Stimulated activated CD4-positive, alpha-beta T cell treated with anti-CD3 and anti-CD28 coated beads, Interleukin-15, amount 100 ng/mL, for 48 hours (primary cell): ENCODE measurements at places on chromosomes 2 and 18.

DNA sequence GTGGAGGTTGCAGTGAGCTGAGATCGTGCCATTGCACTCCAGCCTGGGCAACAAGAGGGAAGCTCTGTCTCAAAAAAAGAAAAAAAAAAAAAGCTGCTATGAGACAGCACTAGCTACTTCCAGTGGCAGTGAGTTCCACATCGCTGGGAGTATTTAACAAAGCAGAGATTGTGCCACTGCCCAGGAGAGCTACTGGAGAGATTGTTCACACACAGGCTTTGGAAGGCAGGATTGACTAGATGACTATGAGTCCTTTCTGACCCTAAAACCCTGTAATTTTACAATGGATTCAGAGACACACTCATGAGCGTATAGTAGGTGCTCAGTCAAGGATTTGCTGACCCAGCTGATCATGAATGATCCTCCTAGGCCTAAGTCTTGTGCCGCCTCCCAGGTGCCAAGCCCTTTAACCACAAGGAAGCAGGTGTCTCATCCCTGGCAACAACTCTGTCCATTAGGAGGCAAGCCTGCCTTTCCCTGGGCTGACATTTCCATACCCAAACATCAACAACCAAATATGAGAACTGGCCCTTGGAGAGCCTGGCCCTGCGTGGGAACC, 45.0 kb upstream of the ODC1 start:
- no peak for DNase-seq

- DNase-seq: peak; percentile 13
These were observed 112.1 kb downstream of the KLHL29 start for GRCh38 chr2:23497063-23497462.

DNA sequence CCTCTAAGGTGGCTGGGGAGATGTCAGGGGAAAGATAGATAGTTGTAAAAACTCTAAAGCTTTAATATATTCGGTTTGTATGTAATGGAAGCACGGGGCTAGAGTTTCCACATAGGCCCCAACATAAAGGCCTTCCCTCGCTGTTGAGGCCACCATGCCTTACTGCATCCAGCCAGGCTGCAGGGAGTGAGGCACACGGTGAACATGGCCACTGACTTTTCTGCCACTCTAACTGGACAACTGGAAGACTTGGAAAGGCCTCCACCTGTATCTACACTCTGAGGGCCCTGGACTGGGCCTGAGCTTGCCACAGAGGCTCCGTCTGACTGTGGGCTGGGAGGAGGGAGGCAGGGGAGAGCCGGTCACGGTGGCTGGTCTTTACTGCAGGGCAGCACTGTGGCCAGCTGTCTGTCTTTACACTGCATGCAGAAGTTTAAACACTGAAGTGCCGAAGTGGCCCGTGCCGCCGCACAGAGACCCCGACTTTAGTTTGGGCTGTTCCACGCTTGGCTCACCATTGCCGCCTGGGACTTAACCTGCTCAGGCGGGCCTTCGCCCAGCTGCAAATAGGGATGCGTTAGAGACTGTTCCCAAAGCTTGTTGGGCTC, 66.7 kb downstream of the EMILIN2 start:
- DNase-seq: no peak

- DNase-seq: no peak
These were observed 5.4 kb downstream of the ALPG start for GRCh38 chr2:232411901-232412629.

DNA sequence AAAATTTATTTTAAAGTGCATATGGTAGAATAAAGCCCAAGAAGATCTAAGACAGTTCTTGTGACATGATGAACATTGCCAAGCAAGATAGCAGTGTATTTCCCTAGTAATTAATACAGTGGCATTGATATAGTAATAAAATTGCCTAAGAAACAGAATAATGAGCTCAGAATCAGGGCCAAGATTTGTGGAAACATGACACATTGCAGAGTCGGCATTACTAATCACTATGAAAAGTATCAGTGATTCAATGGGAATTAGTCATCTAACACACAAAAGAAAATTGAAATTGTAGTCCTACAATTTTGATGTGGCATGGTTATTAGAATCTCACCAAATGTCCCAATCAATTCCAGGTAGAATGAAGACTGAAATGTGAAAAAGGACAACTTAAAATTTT, 243.0 kb upstream of the CYRIA start:
- DNase-seq: no peak

- no peak for DNase-seq
These were observed 674.5 kb downstream of the KCNJ3 start for GRCh38 chr2:155372969-155373368.

GRCh38 chr18:26470011-26470637, 78.2 kb downstream of the KCTD1 start:
- DNase-seq: no peak

DNA sequence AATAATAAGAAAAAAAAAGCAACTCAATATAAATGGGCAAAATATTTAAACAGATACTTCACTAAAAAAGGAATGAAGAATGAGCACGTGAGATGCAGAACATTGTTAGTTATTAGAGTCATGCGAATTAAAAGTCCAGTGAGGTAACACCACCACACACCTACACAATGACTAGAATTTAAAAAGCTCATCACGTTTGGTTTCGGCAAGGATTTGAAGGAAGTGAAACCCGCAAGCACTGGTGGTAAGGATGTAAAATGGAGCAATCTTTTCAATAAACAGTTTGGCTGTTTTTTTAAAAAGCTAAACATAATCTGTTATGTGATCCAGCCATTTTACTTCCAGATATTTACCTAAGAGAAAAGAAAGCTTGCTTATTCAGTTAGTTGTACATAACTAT, 1181.6 kb upstream of the CELF4 start:
- DNase-seq: no peak

- no peak for DNase-seq
These were observed 3.1 kb upstream of the KYNU start for GRCh38 chr2:142874293-142874814.

- no peak for DNase-seq
These were observed 357.4 kb upstream of the ACVR2A start for GRCh38 chr2:147487286-147487977.

DNA sequence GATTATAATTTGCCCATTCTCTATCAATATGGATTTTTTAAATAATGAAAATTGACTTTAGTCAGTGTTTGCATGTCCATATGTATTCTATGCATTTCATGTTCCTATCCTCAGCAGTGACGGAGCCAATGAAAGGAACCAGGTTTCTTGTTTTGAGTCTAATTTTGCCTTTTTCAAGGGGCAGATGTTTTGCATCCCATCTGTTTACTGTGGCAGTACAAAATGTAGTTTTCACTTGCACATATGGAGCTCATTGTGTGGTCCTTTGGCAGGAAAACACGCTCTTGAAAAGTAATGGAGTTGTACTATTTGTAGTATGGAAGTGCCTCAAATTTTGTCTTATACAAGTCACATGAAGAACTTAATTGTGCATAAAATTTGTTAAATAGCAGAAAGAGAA, 127.8 kb downstream of the AGPS start:
- no peak for DNase-seq

- no peak for DNase-seq
These were observed 18.2 kb downstream of the ACSL3 start for GRCh38 chr2:222878877-222879603.

GRCh38 chr2:57886161-57886786, 160.3 kb upstream of the VRK2 start:
- no peak for DNase-seq
